ENCODE measurements at places on chromosomes 7 and 10.

- DNase-seq = peak; percentile 89
Observed at GRCh38 chr7:64307254-64308015, 6.3 kb upstream of the ZNF736 start.

DNA sequence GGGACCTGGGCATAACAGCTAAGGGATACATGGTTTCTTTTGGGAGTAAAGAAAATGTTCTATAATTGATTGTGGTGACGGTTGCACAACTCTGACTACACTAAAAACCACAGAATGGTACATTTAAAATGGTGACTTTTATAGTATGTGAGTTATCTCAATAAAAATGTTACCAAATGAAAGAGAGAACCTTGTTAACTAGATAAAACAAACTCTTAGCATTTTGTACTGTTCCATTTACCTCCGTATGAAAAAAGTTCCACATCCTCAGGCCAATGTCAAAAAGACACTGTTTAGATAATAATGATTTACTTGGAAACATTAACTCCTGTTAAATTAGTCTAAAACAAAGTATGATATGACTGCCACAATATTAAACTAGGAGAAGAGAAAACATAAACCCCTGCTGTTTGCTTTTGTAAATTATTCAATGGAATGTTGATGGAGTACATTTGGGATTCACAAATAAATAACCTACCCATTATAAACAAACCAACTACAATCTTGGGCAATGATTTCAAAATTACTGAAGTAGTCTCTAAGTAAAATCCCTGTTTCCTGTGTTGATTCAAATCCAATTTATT is 60.7 kb downstream of the SMURF1 start:
- no peak for DNase-seq

DNA sequence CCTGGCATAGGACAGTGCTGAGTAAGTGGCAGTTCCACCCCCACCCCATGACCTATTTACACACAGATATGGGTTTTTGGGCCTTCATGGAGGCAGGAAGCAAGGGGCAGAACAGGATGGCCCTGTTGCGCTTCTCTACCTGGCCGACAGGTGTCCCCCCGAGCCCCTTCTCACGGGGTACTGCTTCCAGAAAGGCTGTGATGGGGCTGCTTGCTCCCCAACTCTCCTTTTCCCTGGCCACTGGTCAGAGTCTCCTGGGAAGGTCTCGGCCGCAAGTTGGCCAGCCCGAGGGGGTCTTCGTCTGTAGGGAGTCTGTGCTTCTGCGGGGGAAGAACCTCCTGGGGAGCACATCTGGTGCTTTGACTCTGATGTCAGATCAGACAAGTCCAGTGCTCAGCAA is 139.8 kb upstream of the TNS3 start:
- DNase-seq = no peak

DNA sequence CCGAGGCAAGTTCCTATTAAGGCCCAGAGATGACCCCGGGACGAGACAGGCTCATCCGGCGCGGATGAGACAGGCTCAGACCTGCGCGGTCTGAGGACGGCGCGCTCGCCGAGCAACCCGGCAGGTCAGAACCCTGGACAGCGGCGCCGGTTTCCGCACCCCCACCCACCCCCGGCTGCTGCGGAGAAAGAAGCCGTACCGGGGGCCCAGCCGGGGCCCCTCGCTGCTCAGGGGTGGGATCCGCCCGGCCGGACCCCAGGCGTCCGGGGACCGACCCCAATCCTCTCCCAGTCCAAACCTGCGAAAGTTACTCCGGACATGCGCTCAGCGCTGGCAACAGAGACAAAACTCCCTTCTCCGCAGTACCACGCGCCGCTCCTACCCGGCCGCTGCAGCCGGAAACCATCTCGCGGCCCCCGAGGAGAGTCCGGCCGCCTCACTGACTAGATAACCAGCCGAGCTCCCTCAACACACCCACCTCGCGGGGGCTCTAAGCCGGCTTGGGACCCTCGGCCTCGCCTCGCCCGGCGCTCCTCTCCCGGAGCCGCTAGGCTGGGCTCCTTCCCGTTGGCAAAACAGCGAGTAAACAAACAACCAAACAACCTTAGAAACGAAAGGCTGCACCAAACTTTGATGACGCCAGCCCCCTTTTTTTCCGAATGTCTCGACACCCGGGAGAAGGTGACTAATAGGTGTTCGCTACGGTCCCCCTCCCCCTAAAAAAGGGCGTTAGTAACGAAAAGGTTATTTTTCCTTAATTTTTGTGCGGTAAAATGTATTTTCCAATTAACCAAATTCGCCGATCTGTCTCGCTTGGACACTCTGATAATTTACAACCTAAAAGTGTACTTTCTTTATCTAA is 2.3 kb upstream of the DRGX start:
- peak; percentile 57 for DNase-seq

- DNase-seq = no peak
Observed at GRCh38 chr7:4076701-4077294, 605.3 kb upstream of the FOXK1 start.

Data from suppressor macrophage treated with lipopolysaccharide for 4 hours (primary cell).